ENCODE measurements at places on chromosomes 12 and 14.

- no peak for DNase-seq
Observed at GRCh38 chr14:96893966-96894622, 96.9 kb downstream of the VRK1 start.

GRCh38 chr12:128637642-128638606 is 185.8 kb downstream of the SLC15A4 start:
- no peak for DNase-seq

- DNase-seq: no peak
Observed at GRCh38 chr12:3882406-3882805, 9.2 kb upstream of the PARP11 start.

- DNase-seq: no peak
Observed at GRCh38 chr14:95786566-95786965, 72.6 kb upstream of the TCL1A start.

DNA sequence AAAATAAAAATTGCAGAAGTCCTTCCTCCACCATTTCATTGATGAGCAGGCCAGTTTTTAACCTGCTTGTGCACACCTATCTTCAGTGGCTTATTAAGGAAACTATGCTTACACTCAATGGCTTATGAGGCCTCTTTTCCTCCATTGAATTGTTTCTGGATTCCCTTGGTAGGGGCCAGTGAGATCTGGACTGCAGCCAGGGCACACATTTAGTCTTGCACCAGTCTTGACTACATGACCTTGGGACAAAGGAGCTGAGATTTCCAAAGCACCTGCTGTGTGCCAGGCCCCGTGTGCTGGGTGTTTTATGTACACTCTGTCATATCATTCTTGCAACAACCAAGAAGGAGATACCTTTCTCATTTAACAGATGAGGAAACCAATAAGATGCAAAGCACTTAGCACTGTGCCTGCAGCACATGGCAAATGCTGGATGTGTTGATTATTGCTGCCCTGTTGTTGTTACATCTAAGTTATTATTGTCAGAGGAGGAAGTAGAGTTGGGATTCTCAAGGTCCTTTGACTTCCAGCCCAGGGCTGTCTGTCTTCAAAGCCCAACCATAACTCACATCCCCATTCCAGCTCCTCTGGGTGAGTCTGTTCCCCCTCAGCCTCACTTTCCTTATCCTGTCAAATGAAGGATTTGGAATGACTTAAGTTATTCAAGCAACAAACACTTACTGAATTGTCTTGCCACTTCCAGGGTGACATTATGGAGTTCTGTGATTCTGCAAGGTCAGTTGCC is 31.6 kb upstream of the RIN3 start:
- DNase-seq: no peak

- no peak for DNase-seq
Observed at GRCh38 chr14:94397289-94398181, 9.1 kb upstream of the SERPINA1 start.

GRCh38 chr14:91284791-91285548 is 40.5 kb upstream of the GPR68 start:
- DNase-seq: no peak

GRCh38 chr14:77041881-77042545 is 13.5 kb upstream of the IRF2BPL start:
- DNase-seq: peak; percentile 38

GRCh38 chr12:16218234-16218633 is 59.3 kb downstream of the SLC15A5 start:
- no peak for DNase-seq

DNA sequence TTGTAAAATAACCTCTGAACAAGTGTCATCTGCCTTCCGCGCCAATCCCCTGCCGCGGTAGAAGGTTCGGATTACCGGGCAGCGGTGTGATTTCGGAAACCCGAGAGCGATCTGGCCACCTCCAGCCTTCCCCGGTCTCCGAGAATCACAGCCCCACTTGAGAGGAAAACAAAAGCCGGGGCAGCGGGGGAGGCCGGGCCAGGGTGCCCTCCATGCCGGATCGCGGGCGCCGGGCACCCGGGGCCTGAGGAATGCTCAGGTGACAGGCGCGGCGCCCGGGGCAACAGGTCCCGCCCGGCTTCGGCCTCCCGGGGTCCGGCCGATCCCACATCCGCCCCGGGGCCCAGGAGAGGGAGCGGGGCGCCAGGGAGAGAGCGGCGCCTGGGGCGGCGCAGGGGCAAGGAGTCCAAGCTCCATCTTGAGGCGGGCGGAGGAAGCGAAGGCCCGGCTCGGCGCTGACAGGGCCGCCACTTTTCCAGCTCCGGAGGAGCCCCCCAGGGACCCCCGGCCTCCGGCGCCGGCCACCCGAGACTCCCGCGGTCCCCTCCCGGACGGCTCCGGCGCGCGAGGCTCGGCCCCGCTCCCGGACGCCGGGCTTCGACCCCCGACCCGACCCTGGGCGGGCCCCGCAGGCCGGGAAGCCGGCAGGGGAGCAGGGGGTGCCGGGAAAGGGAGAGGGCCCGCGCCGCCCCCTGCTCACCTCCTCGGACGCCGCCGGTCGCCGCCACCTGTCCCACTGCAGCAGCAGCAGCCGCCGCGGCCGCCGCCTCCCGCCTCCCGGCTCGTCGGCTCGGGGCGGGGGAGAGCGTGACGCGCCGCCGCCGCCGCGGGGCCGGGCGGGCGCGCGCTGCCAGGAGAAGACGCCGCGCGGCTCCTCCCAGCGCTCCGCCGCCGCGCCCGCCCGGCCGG is at the start of gene CLIP1:
Gene CLIP1 (minus strand): TSS at position 849 of the 909 bp plus-strand sequence. CDS start 42,217 bp downstream, outside the sequence.
- no peak for DNase-seq

GRCh38 chr12:45543887-45544286 is 185.6 kb upstream of the ARID2 start:
- DNase-seq: peak; percentile 10

DNA sequence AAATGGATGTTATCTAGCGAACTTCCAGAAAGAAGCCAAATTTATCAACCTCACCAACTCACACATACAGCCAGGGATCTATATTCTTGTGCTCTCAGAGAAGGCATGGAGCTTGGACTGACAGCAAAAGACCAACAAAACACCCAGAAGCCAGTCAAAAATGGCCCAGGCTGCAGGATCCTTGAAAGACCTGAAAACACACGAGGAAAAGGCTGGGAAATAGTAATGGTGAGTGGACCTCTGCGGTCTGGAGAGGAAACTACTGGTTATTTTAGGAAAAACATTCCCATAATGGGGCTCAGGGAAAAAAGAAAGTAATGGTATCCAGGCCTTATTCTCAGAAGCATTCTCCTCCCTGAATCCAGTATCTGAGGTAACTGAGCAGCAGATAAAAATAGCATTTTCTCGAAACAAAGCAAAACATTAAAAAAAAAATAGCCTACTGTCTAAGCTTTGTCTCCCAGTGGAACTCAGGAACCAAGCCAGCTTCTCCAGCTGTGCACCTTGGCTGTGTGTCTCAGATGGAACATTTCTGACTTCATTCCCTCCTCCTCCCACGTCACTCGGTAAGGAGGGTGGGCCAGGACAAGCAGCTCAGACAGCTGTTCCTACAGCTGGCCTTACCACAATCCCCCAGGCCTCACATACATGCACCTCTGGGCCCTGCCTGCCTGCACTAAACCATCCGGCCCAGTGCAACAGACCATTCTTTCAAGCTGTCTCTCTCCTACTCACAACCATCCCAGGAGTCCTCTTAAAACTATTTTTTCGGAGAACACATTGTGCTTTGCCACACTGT is 249.9 kb downstream of the DAD1 start:
- no peak for DNase-seq

DNA sequence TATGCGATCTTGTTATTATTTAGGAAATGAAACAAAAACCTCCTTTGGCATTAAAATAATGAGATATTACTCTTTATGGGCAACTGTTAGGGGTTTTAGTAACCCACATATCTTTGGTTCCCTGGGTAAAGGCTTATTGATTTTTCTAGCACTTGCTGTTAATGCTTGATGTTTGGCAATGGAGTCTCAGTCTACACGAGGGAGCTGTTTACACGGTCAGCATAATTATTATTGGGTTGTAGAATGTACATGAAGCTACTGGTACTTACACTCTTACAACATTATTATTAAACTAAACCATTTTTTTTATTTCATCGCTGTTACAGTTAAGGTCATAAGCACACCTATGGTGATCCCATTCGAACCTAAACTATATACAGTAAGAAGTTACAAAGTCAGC is 12.1 kb downstream of the RPS29 start:
- DNase-seq: no peak

DNA sequence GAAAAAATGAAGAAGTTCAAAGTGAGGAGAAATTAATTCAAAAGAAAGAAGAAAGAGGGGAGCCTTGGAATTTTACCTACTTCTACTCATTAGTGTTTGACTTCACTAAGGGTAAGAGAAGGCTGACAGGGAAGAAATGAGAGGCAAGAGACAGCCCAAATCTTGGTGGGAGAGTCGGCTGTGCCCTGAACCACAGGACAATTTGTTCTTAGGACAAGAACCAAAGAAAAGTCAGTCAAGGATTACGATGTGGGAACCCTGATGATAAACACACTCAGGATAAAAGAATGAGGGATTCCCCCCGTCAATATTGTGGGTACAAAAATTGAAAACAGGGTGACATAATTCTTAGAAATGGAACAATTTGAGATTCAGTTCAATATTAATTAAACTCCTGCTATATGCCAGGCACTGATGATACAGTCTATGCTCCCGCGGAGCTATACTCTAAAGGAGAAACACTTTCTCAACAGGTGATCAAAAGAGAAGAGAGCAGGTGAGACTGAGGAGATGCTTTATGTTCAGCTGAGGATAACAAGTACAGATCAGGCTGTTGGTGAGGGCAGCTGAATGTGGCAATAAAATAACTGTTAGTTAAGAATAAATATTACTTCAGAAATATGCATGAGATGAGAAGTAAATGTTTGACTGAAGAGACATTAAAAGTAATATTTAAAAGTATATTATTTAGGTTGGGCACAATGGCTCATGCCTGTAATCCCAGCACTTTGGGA is 175.4 kb downstream of the SLC25A21 start:
- no peak for DNase-seq

DNA sequence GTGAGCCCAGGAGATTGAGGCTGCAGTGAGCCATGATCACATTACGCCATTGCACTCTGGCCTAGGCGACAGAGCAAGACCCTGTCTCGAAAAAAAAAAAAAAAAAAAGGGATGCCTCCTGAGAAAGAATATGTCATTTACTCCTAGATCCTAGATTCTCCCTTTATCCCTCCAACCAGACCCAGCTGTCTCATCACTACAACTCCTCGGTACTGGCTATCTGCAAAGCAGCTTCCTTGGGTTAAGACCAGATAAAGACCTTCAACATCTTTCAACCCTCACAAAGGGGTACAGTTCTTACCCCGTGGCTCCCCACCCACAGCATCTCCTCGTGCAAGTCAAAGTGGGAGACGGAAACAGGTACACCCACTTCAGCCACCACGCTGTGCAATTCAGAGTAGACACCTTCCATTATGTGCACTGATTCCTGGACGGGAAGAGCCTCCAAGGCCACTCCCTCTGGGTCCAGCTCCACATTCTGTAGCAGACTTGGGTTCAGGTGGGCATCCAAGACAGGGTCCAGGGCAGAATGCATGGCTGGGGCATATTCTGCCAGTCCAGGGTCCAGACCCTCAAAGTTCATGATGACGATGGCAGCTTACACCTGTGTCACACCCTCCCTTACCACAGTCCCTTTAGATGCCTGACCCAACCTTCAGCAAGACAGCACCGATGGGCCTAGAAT is 1.1 kb downstream of the PAN2 start:
- no peak for DNase-seq

DNA sequence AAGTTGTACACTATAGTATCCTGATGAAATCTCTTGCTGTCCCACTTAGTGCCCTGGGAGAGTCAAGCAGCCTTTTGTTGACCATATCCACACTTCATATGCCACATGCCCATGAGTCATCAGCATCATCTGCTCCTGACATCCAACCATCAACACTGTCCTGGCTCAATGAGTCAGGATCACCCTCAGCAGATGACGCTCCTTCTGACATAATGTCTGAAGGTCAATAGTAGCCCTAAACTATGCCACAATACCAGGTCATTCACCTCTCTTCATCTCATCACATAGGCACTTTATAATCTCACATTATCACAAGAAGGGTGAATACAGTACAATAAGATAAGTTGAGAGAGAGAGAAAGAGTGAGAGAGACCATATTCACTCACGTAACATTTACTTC is 369.0 kb upstream of the FAR2 start:
- DNase-seq: peak; percentile 40

DNA sequence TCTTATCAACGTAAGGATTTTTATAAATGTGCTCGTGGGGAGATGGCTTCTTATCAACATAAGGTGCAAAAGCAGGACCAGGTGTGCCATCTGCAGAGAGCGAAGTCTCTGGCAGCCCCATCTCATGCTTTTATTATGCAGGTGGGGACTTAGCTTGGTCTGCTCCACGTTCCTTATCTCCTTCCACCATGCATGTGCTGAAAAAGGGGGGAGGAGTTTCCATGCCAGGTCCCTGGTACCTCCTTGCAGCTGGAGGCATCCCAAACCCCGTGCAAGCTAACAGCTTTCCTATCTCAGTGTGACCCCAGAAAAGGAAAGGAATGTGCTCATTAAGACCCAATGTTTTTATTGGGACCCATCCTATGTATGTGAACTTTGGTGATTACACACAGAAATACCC is 608.5 kb downstream of the TMEM121 start:
- no peak for DNase-seq

DNA sequence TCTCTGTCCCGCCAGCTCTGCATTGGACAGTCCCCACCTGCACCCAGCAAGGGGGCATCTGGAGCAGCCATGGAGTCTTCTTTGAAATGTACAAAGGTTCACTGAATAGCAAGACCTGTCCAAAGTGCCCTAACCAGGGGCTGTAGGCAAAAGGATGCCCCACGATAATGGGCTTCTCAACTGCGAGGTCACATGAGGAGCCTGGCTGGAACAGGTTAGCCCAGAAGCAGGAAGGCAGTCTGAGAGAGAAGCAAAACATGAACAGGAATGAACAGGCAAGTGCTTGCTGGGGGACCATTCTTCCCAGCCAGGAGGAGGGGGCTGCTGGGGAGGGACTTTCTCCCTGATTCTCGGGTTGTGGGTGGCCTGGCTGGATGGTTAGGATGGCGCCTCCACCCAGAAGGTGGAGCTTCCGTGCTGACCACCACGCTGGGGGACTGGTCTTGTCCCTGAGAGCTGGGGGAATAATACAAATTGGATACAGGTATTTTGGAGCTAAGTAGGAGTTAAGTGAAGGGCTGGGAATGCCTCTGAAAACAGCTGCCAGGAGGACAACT is 7.1 kb downstream of the KRT85 start:
- DNase-seq: no peak

DNA sequence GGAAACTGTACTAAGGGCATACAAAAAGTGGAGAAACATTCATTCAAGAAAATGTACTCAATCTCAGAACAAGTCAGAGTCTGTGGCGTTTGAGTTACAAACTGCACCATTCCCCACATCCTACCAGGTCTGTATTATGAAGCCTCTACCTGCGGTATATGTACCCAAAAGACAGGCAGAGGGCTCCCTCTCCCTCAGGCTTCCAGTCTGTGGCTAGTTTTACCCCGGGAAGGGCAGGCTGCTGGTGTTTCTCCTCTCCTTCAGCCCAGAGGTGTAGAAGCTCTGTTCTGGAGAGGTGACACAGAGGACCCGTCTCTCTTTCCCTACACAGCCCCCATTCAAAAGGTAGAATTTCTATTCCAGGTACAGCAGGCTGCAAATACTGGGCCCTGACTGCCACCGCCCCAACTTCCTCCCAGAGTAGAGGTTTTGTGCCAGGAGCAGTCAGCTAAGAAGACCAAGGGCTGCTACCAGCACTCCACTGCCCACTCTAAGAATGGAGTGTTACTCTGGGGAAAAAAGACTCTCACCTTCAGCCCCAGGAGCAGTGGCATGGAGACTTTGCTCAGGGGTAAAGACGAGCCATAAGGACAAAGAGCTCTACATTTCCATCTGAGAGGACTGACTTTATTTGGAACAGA is 39.4 kb downstream of the PARP11 start:
- DNase-seq: no peak

- no peak for DNase-seq
Observed at GRCh38 chr12:20142956-20143355, 225.4 kb upstream of the PDE3A start.
